ENCODE measurements at places on chromosomes 2 and 18.
A peak's percentile ranks its signal among the peaks of the same experiment; 100 is the strongest.

DNA sequence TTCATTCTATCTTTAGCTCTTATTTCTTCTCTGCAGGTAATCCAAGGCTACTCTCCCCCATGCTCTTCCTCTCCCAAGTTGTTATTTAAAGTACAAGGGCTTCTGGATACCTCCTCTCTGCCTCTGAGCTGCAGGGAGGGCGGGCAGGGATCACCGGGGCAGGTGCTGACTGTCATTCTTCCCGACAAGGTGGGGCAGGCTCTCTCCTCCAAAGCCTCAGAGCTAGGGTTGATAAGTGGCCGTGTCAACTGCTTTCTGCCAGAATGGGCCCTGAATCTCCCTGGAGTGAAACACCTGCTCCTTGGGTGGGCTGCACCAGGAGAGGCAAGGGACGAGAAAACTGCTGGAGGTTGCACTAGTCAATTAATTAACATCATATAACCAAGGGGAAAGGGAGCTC is 250.3 kb downstream of the SLC4A3 start:
- DNase-seq, result no peak

GRCh38 chr18:79425569-79425886 is 29.8 kb downstream of the NFATC1 start:
- DNase-seq, result no peak

DNA sequence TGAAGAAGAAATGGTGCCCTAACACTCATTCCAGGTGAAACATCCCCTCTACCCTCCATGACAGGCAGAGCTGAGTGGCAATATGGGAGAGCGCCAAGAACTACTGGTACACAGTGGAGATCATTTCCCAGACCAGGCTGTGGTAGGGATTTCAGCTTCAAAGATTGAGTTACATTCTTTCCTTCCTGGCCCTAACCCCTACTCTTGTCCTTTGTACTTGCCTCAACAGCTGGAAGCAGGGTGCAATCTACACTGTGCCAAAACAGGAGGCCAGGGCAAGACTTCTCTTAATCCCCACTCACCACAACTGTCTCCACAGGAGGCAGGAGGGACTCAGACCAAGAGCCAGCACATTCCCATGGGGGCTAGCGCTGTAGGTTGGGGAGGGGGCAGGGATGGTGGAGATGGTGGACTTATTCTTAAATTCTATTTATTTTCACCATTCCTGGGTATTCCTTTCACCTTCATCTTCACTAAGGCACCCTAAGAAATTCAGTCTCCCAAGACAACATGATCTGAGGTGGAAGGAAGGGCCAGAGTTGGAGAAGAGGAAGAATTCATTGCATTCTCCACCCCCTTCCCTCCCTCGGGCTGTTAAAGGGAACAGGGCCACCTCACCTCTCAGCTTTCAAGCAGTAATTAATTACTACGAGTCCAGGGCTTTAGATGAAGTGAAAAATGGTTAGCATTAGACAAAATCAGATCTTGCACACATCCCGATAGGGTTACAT is 65.9 kb downstream of the AAK1 start:
- no peak for DNase-seq

GRCh38 chr2:3100386-3100785 is 277.2 kb downstream of the EIPR1 start:
- no peak for DNase-seq

- no peak for DNase-seq
Measured at GRCh38 chr2:33298233-33298632, 178.2 kb upstream of the RASGRP3 start.

DNA sequence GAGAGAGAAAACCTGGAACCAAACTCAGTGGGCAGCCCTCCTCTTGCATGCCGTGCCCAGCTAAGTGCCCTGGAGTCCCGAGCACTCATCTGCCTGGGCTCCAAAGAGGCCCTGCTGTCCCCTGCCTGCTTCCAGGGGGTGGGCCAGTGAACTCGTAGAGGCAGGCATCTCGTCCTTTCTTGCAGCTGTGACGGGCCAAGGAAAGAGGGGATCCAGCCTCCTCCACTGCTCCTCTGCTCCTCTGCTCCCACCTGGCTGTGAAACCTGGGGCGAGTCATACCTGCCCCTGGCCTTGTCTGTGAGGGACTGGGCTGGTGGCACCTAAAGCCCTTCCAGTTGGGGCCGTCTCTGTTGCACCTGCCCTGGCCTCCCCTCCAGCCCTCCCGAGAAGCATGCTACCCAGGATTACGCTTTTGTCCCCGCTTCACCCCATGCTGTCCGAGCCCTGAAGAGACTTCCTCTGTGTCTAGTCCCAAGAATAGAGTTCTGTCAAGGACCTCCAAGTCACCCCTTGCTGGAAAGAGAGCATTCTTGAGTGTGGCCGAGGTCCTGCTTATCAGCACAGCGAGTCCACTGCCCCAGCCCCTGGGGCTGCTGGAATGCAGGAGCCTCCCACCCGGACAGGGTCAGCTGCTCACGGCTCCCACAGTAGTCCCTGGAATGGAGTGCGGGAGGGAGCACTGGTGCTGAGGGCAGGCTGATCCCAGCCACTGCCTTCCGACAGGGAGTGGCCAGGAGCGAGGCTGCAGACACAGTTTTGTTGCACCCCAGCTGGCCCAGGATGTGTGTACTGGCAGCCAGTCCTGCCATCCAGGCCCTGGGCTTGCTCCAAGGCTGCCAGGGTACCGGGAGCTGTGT is 14.3 kb downstream of the KCNK3 start:
- peak; percentile 76 for DNase-seq

DNA sequence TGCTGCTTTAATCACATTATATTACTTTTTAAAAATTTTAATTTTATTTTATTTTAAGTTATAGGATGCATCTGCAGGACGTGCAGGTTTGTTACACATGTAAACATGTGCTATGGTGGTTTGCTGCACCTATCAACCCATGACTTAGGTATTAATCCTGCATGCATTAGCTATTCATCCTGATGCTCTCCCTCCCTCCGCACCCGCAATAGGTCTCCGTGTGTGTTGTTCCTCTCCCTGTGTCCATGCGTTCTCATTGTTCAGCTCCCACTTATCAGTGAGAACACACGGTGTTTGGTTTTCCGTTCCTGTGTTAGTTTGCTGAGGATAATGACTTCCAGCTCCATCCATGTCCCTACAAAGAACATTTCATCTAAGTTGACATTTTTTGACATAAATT is 283.2 kb downstream of the CYRIA start:
- no peak for DNase-seq

DNA sequence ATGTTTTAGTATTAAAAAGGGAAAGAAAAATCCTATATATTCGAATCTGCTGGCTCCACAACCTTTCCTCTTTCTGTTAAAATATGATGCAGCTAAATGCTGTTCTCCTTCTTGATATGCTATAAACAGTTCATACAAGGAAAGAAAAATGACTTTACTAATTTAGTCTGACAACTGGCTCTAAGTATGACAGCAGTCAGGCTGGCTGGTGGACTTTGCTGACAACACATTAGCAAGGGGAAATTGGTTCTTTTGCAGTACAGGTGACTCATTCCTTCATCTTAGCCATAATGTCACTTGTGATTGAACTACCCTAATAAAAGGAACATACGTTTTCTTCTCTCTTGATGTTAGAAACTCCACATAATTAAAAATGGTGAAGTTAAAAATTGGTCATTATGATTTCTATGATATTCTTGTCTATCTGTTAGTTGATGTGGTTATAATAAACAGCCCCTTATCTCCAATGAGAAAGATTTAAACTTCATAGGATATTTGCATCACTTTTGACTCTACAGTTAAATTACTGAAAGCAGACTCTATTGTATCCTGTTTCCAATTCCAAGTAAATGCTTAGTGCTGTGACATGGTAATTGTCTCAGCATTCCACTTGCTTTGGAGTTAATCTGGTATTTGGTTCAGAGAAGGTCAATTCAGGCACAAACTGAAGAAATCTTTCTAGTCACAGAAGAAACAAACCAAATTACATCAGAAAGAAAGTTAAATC is 315.3 kb upstream of the GULP1 start:
- no peak for DNase-seq

DNA sequence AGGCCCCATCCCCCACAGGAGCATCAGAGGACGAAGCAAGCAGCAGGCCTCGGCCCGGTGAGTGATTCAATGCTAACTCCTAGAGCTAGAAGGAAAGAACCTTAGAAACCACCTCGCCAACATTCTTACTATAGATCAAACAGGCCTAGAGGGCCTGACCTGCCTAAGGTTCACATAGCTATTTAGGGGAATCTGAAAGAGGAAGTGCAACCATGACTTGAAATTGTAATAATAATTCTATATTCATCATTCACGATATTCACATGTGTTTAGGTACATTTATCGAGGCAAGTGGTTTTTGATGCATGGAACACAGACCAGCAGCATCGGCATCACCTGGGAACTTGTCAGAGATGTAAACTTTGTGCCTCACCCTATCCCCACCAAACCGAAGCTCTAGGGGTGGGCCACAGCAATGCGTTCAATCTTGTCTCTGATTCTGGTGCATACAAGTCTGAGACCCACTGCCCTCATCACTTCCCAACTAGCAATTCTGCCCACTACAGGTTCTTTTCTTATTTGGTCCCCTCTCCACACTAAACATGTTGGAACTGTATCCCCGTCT is 78.0 kb upstream of the DNMT3A start:
- DNase-seq, result no peak

- DNase-seq, result no peak
Measured at GRCh38 chr2:100393362-100393761, 24.1 kb downstream of the CHST10 start.

GRCh38 chr2:216160786-216161185 is 51.6 kb downstream of the XRCC5 start:
- no peak for DNase-seq

Data from right cardiac atrium (tissue), 5 donors.